Karpas-422 (cell line): ENCODE measurements at places on chromosomes 7 and 10.

DNA sequence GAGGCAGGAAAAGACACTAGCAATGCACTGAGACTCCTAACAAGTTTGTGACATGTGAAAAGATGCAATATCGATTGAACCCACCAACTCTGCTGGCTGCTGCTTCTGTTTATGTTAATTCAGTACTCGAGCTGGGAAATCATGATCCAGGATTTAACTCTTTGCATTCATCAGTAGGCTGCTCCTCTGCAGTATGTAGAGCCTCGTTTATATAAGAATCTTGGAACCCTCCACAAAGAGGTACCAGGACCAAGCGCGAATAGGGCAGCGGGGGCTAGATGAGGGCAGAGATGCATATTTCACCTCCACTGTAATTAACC, 7.8 kb downstream of the PRKAG2 start:
- no peak for DNase-seq

DNA sequence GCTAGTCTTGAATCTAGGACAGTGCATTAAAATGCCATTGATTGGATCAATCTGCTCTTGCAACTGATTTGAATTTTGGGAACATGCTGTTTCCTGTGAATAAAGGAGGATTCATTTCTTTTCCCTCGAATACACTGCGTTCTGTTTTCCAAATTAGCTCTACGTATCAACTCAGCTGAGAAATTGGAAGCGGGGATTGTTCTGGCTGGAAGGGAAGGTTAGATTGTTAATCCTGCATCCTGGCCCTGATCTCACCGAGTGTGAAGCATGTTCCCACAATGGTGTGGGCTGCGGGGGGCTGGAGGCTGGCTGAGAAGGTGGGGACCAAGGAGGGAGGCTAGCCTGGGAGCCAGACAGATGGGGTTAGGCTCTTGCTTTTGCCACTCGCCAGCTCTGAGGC, 17.6 kb downstream of the HTRA1 start:
- DNase-seq = no peak

- DNase-seq = no peak
These were observed 44.1 kb upstream of the LBX1 start for GRCh38 chr10:101273330-101273729.

DNA sequence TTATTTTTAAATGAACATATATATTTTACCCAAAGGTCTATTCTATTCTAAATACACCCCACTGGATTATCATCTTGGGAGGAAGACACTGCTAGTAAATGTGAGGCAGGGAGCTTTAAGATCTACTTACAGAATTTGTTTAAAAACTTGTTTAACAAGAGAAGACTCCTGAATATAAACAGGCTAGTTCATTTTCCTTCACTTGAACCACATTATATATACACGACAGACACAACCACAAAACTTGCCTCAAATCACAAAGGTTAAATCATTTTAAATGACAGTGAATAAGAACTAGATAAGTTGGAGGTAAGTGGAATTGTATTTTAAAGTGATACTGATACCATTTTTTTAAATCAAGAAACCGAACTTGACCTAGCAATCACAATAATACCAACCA, 109.2 kb downstream of the ATE1 start:
- DNase-seq = no peak

- DNase-seq = peak; percentile 95
These were observed 33.0 kb downstream of the OR6V1 start for GRCh38 chr7:143085109-143085508.

DNA sequence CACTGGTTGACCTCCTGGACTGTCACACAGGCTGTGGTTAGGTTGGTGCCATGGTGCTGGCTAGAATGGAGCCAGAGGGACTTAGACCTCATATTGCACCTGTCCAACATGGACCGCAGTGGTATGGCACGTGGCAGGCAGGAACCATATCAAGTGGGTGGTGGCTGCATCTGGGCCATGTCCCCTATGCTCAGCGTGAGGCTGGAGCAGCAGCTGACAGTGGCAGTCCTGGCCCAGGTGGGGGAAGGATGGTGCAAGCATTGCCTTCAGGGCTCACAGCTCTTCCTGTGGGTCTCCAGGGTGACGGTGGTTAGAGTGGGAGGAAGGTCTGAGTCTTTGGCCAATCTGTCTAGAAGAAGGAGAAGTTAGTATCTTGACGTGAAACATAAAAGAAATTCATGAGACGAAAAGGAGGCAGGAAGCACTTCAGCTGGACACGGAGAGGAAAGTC, 54.5 kb upstream of the PFKFB3 start:
- no peak for DNase-seq

- peak; percentile 52 for DNase-seq
These were observed 959 bp downstream of the DCLRE1C start for GRCh38 chr10:14952851-14953423.

- no peak for DNase-seq
These were observed 54.5 kb downstream of the GRB10 start for GRCh38 chr7:50728184-50728583.

DNA sequence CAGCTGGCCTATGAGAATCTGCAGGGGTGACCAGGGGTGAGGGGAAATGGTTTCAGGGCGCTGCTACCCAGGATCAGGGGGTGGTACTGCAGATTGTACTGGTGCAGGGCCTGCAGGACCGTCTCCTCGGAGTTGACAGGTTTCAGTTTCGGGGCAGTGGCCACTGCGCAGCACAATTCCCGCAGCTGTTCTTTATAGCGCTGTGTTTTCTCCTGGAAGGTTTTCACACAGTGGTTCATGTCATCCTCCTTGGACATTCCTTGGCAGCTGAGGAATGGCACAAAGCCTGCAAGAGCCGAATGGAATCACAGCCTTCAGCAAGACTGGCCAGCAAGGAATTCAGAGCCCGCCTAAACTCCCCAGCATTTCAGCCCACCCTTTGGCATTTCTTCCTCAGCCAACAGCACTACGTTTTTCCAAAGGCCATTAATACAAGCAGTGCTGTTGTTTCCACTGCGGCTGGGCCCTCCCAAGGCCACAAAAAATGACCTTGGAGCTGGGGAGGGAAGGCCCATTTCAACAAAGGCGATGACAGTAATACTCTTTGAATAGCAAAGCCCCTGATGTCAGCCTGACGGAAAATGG, 44.9 kb downstream of the PNLIPRP2 start:
- DNase-seq = no peak

- no peak for DNase-seq
These were observed 11.9 kb upstream of the WDFY4 start for GRCh38 chr10:48672596-48673265.

GRCh38 chr7:78562191-78562590, 763.6 kb downstream of the PHTF2 start:
- DNase-seq = no peak

DNA sequence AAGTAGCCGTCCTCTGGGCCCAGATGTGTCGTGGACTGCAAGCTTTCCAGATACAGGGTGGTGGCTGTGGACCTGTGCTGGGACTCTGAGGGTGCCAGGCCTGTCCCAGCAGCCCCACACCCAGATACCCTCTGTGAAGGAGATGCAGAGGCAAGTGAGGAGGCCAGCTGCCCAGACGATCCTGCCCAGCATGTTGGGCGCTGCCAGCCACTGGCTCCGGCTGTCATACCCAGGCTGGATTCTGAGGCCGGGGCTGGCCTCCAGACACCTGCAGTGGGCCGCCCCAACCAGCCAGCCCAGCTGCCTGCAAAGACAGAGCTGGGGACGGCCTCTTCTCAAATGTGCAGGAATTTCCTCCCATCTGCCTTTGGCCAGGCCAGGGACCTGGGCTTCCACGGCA, 39.1 kb upstream of the EBF3 start:
- DNase-seq = no peak

- DNase-seq = no peak
These were observed 50.9 kb downstream of the SGCE start for GRCh38 chr7:94605031-94605430.

DNA sequence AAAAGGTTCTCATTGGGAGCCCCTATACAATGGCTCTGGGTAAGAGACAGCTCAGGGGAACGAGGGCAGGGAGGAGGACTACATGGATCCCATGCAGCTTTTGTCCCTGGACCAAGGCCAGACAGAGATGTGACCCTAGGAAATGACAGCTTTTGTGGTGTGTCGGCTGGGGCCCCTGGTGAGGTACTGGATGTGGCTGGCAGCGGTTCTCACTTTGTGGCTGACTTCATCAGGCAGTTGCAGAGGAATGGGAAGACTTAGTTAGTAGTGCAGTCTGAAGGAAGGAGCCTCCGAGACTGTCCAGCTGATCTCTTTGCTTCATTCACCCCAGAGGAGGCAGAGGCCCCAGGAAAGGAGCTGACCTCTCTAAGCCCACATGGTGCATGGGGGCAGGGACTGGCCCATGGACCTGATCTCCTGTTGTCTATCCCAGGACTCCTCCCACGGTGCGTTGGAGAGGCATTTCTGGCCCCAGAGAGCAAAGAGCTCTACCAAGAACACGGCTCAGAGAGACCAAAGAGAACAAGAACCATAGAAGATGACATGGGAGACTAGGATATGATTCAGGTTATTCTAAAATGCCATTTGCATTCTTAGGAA, 202.9 kb downstream of the RPS24 start:
- DNase-seq = no peak

GRCh38 chr7:41188163-41189130, 514.4 kb downstream of the INHBA start:
- no peak for DNase-seq

DNA sequence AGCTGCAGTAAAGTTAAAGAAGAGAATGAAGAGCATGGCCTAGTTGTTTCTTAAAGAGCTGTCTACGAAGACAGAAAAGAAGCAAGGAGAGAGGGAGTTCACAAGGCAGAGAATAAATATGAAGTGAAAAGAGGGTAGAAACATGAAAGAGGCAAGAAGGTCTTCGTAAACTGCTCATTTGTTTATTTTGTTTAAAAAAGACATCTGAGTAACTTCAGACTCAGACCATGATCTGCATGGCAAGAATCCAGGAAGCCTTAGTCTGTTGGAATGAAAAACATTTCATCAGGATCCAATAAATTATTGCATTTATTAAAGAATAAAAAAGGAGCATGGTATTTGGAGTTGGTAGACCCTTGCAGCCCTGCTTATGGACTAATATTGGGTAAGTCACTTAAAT, 151.1 kb downstream of the SEM1 start:
- no peak for DNase-seq

DNA sequence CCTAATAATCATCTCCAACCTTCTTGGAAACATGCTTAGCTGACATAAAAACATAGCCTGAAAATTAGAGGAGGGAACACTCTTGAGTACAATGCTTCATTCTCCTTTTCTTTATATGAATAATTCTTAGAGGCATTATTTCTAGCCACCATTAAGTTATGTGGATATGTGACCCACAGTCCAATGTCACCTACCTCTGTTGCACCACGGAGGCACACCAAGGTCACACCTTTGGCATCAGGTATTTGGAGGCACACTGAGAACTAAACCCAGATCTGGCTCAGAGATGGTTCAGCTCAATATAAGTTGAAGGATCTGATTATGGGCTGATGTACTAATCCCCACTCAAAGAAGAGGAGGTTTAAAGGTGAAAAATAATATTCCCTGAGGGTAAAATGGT, 385.1 kb downstream of the POM121L12 start:
- no peak for DNase-seq

GRCh38 chr10:13767676-13768178, 181.0 kb downstream of the PRPF18 start:
- DNase-seq = no peak

- DNase-seq = peak; percentile 74
These were observed 34.5 kb upstream of the MEOX2 start for GRCh38 chr7:15720849-15721471.

- DNase-seq = no peak
These were observed 11.4 kb downstream of the ZSWIM8 start for GRCh38 chr10:73796766-73797165.

- DNase-seq = no peak
These were observed 716.1 kb downstream of the PHTF2 start for GRCh38 chr7:78514634-78515033.

DNA sequence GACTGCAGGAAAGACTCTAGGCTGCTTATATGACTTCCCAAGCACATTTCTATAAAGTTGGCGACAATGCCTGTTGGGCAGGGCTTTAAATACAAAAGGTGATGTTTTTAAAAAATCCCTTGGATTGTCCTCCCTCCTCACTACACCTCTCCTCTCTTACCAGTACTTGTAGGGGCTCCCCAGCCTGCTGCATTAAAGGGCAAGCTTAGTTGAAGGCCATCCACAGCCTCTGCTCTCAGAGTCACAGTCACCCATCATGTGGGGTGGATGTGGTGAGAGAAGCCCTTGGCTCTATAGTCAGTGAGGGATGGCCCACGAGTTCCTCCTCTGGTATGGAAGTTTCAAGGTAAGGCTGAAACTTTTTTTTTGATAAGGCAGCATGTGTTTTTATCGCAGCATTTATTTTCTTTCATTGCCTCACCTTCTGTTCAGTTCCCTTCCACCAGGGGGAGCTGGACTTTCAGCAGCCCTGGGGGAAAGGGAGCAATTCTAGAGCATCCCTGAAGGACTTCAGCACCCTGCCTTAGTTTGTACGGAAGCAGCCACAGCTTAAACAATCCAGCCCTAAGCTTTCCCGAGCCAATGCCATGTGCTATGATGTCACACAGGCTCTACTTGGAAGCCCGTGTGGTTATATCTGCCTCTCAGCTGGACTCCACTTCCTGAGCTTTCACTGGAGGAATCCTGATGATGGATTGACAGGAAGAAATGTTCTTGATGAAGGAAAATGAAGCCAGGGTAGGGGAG, 131.9 kb downstream of the CALCR start:
- peak; percentile 79 for DNase-seq

- no peak for DNase-seq
These were observed 250.9 kb downstream of the MAD1L1 start for GRCh38 chr7:1981878-1982230.

- no peak for DNase-seq
These were observed 18.8 kb downstream of the CHST15 start for GRCh38 chr10:124074501-124075109.

GRCh38 chr10:96494694-96495093, 19.0 kb downstream of the TLL2 start:
- no peak for DNase-seq

- DNase-seq = no peak
These were observed 20.4 kb upstream of the INMT start for GRCh38 chr7:30731581-30731980.

- DNase-seq = no peak
These were observed 70.4 kb downstream of the COA1 start for GRCh38 chr7:43658718-43659548.

DNA sequence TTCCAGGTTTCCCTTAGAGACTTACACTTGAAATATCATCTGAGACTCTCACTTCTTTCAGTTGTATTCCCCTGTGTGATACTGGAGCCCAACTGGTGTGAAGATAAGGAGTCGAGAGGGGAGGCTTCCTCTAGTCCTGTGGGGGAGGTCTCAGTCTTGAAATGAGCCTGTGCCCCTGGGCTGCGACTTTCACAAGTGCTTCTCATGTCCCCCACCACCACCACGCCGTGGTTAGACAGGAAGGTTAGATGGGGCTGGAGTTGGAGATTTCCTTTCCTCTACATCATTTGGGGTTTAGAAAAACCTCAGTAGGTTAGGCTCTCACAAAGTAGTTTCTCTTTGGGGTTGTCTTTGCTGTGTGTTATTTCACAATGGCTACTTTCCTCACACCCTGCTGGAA, 25.6 kb upstream of the MKX start:
- DNase-seq = no peak
